Bladder microvascular endothelial cell (primary cell): ENCODE measurements at places on chromosomes 5 and 9. TPM values are rescaled to one million over a fixed set of nuclear protein-coding genes. Genes with fewer than 3 reads are reported as not detected.

The CTNND2 gene
- total RNA-seq, result not detected in 2 replicates

The LARP1 gene
- 25.7 and 65.1 TPM in 2 replicates for total RNA-seq

The SLC46A2 gene
- total RNA-seq, result not detected in 2 replicates

The ECSCR gene
- 281 and 350 TPM in 2 replicates for total RNA-seq

The GKAP1 gene
- total RNA-seq, result 1.3 and 1.9 TPM in 2 replicates

The CTSL gene
- 94.5 and 201 TPM in 2 replicates for total RNA-seq

The PCDHGC3 gene
- 6.5 and 22.3 TPM in 2 replicates for total RNA-seq
